ENCODE measurements at places on chromosomes 16 and 17. TPM values are rescaled to one million over a fixed set of nuclear protein-coding genes. Genes with fewer than 3 reads are reported as not detected.

The NOS2 gene
- total RNA-seq: 0.20 TPM

The SNX20 gene
- not detected for total RNA-seq

The EVPLL gene
- not detected for total RNA-seq

The TLCD2 gene
- 3.6 TPM for total RNA-seq

The TNFRSF17 gene
- not detected for total RNA-seq

The GNG13 gene
- total RNA-seq: not detected

The C17orf50 gene
- total RNA-seq: not detected

The CAPNS2 gene
- 0.56 TPM for total RNA-seq

The SLFN5 gene
- total RNA-seq: 17.5 TPM

The GLP2R gene
- total RNA-seq: 0.39 TPM

The FOXO3B gene
- total RNA-seq: 6.2 TPM

The NACA2 gene
- total RNA-seq: not detected

The UNC45B gene
- total RNA-seq: not detected

The CDH13 gene
- total RNA-seq: 75.6 TPM

The MAP2K3 gene
- 19.6 TPM for total RNA-seq

The ERN2 gene
- 0.20 TPM for total RNA-seq

The TP53I13 gene
- 40.4 TPM for total RNA-seq

The MPP2 gene
- 7.6 TPM for total RNA-seq

The ANKRD40CL gene
- not detected for total RNA-seq

The TBC1D3G gene
- total RNA-seq: not detected

The SIRT7 gene
- total RNA-seq: 7.7 TPM

The DHRS11 gene
- total RNA-seq: 2.5 TPM

The NPIPB8 gene
- total RNA-seq: 0.06 TPM

The MYO15A gene
- total RNA-seq: 3.1 TPM

The WIPI1 gene
- total RNA-seq: 92.4 TPM

The DUS2 gene
- 4.9 TPM for total RNA-seq

The WFIKKN2 gene
- not detected for total RNA-seq

The ITGA2B gene
- not detected for total RNA-seq

The MYO15B gene
- total RNA-seq: 0.37 TPM

The GSDMA gene
- not detected for total RNA-seq

All from cardiac ventricle fibroblast (primary cell).